Cardiac septum (tissue), 1 donor: ENCODE measurements at places on chromosomes 3 and 15.

DNA sequence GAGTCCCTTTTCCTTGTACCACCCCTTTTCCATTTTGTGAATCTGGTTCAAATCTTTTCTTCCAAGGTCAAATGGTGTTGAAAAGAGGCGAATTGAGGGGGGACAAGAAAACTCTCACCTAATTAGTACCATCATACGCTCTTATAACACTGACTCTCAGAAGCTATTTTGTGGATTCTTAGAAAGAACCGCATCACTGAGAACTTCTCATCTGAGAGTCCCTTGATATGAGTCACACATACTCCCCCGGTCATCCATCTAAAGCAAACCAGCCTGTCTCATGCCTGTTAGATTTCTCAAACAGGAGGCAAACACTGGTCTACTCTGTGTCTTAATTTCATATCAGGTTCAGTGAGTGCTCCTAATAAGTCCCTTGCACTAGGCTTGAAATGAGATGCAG lies 76.5 kb upstream of the SPRED1 start:
- DNase-seq, result no peak

- no peak for DNase-seq
These were observed 999 bp downstream of the ZNF280D start for GRCh38 chr15:56732135-56732885.

DNA sequence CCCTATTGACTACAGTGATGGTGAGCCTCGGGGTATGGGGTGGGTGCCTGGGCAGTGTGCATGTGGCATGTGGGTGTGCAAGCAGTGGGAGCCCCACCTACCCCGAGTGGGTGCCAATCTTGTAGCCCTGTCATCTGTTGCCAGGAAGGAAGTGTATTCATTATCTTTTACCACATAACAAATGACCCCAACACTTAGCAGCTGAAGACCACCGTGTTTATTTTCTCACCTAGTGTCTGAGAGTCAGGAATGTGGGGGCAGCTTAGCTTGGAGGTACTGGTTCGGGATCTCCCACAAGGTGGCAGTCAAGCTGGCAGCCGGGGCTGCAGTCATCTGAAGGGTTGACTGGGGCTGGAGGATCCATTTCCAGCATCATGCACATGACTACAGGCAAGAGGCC lies 21.7 kb downstream of the XYLB start:
- DNase-seq, result no peak

DNA sequence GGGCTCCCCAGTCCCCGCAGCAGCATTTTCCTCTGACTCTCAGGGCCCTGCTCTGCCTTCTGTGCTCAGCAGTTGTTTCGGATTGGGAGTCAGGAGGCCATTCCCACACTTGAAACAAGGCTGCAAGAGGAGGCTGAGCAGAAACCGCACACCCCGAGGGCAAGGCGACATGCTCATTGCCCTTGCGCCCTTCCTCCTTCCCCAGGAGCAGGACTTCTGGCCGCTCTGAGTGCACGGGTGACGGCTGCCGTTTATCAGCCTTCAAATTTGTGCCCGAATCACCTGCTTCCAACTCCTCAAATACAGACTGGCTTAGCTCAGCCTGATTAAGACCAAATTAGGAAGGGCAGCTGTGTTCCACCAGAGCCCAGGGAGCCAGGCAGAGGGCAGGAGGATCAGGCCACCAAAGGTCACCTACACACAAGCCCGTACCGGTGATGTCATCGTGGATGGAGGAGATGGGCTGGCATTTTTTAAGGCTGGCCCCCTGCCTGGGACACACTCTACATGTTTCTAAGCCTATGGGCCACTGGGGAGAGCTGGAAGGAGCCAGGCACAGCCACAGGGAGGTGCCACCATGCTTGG lies 38.1 kb downstream of the TM2D3 start:
- no peak for DNase-seq

DNA sequence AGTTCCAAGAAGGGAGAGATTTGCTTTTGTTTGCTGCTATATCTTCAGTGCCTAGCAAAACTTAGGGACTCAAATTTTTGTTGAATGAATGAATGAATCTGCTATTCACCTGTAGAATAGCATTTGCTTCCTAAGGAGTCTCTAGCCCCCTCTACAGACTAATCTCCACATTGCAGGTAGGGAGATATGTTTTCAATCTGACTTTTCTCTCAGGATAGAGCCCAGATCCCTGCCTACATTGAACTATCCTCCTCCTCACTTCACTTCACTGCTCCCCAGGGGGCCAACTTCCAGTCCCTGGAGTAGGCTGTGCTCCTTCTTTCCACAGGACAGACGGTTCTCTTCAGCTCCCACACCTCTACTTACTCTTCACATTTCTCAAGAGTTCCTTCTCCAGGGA lies 81.9 kb upstream of the PTX3 start:
- DNase-seq, result no peak

DNA sequence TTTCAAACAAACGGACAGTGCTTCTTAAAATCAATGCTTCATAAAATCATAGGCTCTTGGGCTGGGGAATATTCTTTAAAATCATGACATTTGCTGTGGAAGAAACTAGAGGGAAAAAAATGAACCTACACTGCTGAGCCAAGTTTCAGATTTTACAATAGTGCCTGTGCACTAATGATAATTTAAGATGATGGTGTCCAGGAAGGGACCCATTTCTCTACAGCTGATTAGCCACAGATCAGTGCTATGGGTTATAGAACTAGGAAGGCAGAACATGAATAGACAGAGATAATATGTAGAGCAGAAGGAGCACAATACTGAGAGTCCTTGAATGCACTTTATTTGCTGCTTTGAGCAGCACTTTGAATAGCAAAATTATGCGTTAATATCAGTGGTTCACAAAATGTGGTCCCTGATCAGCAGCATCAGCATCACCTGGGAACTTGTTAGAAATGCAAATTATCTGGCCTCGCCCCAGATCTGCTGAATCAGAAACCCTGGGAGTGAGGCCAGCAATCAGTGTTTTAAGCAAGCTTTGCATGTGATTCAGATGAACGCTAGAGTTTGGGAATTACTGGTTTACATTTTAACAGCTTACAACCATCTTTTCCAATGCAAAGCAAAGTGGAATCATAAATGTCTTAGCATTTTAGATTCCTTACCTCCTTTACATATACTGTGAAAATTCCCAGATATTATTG lies 135.8 kb upstream of the ANKRD28 start:
- DNase-seq, result no peak

- DNase-seq, result peak; percentile 10
These were observed 37.3 kb downstream of the RFT1 start for GRCh38 chr3:53092942-53093341.

DNA sequence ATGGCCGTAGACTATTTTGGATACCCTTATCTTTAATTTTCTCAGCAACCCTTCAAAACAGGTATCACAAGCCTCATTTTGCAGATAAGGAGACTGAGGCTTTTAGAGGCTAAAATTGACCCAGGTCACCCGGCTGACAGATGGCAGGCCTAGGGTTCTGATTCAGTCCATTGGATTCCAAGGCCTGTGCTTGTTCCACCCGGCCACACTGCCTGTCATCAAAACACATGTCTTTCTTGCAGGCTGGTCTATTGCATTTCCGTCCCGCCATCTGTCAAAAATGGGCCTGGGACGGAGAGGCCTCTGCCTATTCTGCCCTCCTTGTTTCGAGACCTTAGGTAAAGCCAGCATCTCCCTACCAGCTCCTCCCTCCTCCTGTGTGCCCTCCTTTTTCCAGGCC lies 8.1 kb downstream of the INAFM2 start:
- DNase-seq, result no peak

DNA sequence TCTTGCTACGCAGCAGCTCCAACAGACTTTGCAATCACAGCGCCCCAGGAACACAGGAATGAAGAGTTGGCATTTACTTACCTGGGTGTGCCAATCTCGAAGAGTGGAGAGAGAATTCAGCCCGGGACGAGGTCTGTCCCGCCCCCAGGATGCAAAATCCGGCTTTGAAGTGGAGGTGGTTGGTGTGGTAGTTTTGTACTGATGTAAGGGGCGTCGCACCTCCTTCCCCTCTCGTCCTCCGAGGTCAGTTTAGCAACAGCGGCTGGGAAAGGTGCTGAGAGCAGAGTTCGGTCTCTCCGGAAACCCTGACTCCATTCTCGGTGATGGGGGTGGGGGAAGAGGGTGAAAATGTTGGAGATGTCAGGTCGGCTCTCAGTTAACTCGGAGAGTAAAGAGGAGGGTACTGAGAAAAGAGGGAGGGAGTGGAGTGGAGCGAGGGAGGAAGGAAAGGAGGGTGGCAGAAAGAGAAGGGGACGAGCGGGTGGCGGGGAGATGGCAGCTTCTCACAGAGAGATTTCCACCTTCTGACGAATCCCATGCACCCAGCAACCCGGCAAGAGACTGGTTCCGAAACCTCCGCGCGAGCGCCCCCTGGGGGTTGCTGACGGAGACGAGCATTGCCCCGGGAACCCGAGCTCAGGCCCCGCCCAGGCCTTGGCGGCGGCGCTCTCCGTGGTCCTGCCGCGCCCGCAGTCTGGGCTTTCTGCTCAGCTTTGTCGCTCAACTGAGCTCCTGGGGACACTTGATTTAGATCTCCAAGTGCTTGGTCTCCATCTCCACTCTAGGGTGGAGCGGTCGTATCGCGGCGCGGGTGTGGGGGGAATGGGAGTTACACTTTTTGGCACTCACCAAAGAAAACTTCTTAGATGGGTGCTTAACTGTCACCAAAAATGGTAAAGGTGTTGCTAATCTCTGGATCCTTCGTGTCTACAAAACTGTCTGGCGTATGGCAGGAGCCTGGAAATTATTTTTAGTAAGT lies at the start of gene CPNE4:
TSS of gene CPNE4 (minus strand) at position 529 of the 979 bp plus-strand sequence.
- peak; percentile 88 for DNase-seq

GRCh38 chr3:122365073-122365472 lies 18.0 kb downstream of the MIX23 start:
- DNase-seq, result no peak

- DNase-seq, result no peak
These were observed 2.4 kb upstream of the MAGI1 start for GRCh38 chr3:66041116-66041515.

- DNase-seq, result peak; percentile 82
These were observed 604 bp upstream of the TJP1 start for GRCh38 chr15:29822684-29823459.

- DNase-seq, result no peak
These were observed 733.2 kb downstream of the ROBO2 start for GRCh38 chr3:77773084-77773483.

DNA sequence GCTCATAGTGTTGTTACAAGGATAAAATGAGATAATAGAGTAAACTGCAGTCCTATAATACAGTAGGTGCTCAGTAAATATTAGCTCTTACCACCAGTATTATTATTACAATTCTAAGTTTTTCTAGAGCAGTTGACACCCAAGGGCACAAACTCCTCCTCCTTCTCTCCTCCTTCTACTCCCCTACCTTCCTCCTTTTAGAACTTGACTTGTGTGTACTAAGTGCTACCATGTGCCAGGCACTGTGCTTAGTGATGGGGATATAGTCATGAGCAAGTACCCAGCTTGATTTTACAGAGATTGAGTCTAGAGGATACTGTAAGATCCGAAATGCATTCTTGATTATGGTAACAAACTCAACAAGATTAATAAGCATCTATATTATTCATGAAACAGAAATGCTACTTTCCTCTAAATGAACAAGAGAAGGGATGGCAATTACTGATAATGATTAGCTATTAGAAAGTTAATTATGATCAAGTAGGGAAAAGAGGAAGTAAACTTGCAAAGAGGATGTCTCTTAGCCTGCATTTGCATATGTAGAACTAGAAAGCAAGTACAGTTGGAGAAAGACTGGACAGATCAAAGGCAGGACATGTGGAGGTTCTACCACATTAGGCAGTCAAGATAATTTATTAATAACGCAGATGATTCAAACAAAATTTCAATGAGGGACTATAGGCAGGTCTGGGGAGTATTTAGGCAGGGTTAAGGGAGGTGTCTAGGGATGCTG lies 72.3 kb downstream of the CLDN11 start:
- DNase-seq, result no peak

GRCh38 chr3:115475178-115476041 lies 147.9 kb upstream of the GAP43 start:
- no peak for DNase-seq
